MV-4-11 (cell line): ENCODE measurements at places on chromosomes 13 and 19.

- DNase-seq: no peak
Observed at GRCh38 chr13:38444904-38445303, 95.3 kb downstream of the UFM1 start.

- no peak for DNase-seq
Observed at GRCh38 chr19:33612928-33613619, 8.7 kb upstream of the CHST8 start.

GRCh38 chr13:34533941-34534340 lies 408.1 kb upstream of the NBEA start:
- no peak for DNase-seq

- DNase-seq: no peak
Observed at GRCh38 chr13:99854366-99854765, 117.2 kb downstream of the ZIC5 start.

DNA sequence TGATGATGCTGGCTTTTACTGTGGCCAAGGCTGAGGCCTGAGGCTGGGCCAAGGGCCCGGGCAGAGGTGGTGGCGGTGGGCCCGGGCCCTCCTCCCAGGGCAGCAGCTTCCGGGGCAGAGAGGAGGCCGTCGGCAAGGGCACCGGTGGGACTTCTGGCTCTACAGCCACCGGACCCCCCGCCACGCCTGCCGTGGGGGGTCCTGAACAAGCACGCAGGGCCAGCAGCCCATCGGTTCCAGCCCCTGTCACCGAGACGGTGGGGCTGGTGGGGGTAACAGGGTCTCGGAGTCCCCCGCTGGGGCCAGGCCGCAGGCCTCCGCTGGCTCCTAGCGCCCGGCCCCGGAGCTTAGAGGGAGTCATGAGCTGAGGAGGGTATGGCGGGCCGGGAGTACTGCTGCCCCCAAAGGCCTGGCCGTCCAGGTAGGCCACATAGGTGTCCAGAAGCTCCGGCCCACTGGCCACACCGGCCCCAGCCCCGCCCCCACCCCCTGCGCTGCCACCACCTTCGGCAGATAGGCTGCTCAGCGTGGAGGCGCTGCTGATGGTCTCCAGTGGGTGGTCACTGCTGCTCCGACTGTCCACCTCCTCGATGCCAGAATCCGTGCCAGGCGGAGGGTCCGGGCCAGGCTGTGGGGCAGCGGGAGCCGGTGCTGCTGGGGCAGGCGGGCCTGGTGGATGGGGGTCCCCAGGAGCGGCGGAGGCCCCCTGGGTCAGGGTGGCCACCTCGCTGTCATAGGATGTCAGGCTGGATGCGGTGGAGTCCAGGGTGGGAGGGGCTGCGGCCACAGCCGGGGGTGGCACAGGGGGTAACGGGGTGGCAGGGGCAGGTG lies 17.3 kb downstream of the C19orf81 start:
- DNase-seq: no peak

DNA sequence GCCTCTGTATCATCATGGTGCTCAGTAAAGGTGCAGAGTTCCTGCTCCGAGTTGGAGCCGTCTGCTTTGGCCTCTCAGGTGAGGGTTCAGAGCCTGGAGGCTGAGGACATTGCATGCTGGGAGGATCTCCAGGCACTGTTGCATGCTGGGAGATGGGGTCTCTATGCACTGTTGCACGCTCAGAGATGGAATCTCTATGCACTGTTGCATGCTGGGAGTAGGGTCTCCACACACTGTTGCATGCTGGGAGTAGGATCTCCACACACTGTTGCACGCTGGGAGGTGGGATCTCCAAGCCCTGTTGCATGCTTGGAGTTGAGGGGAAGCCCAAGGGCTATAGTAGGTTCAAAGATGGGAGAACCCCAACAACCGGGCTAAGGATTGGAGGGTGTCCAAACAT lies 8.3 kb downstream of the CACNG6 start:
- no peak for DNase-seq

- no peak for DNase-seq
Observed at GRCh38 chr13:109706015-109706715, 80.2 kb downstream of the IRS2 start.

GRCh38 chr13:110062777-110063442 lies 244.0 kb downstream of the COL4A1 start:
- no peak for DNase-seq

GRCh38 chr13:57636816-57637215 lies 5.3 kb downstream of the PCDH17 start:
- DNase-seq: no peak

DNA sequence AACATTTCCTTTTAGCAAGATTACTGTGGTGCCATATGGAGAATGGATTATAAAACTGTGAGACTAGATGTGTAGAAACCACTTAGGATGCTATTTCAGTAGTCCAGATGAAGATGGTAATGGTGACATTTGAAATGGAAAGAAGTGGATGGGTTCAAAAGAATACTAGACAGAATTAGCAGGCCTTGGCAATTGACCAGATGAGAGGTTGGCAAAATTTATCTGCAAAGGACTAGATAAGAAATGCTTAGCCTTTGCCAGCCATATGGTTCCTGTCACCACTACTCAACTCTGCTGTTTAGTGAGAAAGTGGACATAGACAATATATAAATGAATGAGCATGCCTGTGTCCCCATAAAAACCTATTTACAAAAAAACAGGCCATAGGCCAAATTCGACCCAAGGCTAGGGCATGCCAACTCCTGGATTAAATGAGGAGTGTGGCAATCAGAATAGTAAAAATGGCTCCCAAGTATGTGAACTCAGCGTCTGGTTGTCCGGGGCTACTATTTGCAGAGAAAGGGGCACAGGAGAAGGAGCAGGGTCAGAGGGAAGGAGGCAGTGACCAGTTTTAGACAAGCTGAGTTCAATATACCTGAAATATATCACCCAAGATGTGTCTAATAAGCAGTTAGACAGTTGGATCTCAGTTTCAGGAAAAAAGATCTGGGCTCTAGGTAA lies 98.4 kb downstream of the ENOX1 start:
- no peak for DNase-seq
